H1 (cell line): ENCODE measurements at places on chromosomes 16 and 17.

DNA sequence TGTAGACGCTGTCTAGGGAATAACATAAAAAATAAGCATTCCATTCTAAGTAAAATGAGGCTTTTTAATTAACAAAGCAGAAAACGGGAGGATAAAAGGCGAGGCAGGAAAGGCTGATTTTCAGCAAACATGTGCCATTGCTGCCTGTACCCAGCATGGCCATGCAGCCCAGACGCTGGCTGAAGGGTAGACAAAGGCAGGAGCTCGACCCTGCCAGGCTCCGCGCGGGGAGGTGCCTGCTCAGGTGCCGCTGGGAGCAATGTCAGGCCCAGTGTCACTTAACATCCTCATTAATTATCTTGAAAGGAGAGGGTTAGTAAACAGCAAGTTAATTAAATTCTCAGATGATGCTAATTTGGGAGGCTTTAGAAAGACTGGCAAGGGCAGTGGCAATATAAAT is 136.0 kb downstream of the ZFHX3 start:
- DNase-seq, result no peak

DNA sequence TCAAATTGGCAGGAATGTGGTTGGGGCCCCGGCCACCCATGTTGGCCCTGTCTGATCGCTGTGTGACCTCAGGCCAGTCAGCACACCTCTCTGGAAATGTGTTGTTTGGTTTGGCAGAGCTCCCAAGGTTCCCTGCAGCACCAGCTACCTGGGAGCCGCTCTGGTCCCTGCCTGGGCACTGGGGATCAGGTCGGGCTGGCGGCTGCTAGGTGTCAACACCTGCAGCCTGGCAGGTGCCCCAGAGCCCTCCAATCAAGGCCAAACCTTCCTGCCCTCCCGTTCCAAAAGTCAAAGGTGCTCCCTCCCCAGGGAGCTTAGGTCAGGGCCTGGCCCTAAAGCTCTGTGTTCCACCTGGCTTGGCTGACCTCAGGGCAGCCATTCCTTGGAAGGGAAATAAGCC is 55.9 kb downstream of the ZDHHC7 start:
- no peak for DNase-seq

DNA sequence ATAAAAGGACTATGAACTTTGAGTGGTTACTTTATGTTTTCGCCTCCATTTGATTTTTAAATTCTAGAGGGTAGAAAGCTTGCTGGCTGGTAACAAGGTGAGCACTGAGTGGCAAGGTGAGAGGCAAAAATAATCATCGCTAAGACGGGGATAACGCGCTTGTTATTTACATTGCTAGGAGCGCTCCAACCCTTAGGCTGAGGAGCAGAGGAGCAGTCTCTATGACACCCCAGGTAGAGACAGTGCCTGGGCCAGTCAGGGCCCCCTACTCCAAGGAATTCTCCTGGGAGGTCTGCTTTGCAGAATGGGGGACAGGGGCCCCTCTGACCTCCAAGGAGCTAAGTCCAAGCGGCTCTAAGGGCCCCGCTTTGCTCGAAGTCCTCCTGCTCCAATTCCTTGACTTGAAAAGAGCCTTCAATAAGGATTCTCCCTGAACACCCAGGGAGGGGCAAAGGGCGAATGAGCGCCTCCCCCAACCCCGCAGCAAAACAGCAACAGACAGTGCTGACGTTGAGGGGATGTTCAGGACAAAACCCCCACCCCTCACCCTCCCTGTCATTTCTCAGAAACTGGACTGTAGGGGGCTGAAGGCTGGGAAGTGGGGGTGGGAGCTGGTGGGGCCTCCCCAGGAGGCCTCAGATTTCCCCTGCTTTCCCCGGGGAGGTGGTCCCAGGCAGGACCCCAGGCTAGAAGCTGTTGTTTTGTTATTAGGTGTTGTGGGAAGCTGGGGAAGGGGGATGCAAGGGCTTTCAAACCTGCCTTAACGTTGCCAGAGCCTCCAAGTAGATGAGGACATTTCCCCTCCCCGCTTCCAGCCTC is 10.2 kb upstream of the FOXF1 start:
- no peak for DNase-seq

DNA sequence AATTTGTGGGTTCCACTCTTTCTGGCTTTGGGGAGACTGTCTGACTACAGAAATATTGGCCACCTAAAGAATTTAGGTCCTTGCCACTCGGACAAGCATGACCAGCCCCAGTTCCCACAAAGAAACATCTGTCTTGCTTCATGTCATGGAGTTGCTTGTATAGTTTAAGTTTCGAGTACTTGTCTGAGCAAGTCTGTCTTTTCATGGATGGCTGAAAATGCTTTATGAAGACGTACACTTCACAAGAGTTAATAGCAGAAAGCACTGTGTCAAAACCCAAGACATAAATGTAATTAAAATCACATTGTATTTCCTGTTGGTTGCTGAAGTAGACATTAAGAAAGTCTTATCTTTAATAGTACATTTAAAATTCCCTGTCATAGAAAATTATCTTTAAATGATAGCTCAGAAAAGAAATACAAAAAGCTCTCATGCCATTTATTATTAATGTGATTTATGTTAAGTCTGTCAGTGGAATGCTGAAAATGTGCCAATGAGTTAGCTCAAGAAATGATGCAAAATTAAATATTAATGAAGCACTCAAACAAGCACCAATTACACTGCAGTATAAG is 29.8 kb upstream of the XYLT2 start:
- no peak for DNase-seq

GRCh38 chr17:58913552-58913951 is 157.9 kb downstream of the PPM1E start:
- no peak for DNase-seq

- no peak for DNase-seq
These were observed 19.5 kb upstream of the CORO6 start for GRCh38 chr17:29642171-29642611.

- no peak for DNase-seq
These were observed 25.0 kb downstream of the MAP3K3 start for GRCh38 chr17:63647065-63647725.

- DNase-seq, result no peak
These were observed 245.9 kb downstream of the CPPED1 start for GRCh38 chr16:12557786-12558185.

DNA sequence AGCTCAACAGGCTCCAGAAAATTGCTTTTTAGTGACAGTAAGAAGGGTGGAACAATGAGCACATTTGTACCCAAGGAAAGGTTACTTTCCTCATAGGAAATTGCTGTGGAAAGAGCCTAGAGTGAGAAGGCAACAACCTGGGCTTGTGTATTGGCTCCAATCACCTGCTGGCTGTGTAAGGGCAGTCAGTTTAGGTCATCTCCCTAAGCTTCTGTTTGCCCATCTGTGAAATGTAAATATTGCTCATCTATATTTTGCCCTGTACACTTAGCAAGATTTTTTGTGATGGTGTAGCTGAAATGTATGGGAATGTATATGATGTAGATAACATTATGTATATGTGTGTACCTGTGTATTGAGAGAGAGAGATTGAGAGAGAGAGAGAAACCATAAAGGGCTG is 225.2 kb upstream of the MPHOSPH6 start:
- DNase-seq, result no peak

GRCh38 chr17:38739305-38739704 is 8.8 kb downstream of the PCGF2 start:
- no peak for DNase-seq

DNA sequence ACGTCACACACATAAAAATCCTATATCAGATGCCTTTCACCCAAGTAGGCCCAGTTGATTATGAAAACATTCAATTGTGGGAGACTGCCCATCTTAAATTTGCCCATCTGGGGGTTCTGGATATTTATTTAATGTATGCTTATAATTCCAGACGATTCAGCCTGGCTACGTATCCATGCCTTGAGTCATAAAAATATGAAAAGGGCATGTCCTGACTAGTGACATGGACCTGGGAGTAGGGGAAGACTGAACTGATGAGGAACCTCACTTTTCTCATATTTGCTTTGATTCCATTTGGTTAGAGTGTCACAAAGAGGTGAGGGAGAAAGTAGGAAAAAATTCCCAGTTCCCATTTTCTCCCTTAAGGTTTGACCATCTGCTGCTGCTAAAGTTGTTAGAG is 122.5 kb upstream of the GNAO1 start:
- DNase-seq, result no peak

DNA sequence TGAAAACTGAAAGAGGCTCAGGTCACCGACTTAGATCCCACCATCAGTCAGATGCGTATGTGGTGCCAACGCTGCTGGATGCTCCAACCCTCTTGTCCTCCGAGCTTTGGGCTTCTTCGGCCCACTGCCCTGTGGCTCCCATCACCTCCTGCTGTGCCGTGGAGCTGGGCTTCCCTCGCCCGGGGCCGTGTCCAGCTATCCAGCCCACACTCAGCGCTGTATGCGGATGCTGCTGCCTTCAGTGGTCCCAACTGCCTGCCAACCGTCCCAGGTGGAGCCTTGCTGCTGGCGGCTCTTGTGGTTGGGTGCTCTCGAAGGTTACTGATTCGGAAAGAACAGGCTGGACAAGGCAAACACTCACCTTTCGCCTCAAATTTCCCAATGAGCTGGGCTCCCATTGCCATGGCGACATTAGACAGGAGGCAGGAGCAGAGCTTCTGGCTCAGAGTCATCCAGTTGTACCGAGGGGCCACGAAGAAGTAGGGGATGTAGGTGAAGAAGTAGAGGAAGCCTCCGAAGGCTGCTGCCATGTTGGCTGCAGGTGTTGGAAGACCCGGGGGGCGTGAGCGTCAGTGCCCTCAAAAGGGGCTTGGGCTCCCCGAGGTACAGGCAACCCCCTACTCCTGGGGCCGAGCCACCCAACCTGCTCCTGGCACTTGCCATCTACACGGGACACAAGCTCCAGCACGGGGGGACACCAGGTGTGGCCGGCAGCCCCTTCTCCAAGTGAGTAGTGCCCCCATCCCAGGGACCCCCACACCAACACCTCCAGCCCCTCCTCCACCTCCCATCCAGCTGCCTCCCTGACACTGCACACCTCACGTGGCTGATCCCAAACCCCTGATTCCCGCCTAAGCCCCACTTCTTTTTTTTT is 32.2 kb downstream of the ABCA3 start:
- no peak for DNase-seq

DNA sequence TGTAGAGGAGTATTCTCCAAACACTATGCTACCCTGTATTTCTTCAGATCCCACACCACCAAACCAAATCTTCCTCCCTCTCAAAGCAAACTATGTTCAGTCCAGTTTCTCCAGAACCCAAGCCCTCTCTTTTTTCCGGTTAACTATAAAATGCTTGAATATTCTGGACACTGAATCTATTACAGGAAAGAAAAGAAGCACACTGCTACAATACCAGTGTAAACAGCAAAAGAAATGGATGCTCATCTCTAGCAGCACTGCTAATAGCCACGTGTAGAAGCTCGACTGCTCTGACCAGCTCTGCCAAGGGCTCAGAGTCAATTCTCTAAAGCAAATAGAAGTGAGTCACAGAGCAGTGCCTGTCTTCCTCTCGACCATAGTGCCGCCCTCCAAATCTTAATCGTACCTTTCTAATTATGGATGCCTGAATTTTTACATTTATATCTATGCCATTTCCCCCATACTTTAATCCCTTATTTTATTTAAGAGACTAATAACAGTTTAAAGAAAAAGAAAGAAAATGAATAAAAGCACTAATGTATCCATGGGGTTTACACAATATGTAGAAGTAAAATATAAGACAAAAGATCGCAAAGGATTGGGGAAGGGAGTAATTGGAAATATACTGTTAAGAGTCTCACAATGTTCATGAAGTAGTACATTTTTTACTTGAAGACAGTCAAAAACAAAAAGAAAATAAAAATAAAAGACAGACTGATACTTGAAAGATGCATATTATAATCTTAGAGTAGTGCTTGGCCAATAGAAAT is 154.5 kb downstream of the PARN start:
- DNase-seq, result no peak

DNA sequence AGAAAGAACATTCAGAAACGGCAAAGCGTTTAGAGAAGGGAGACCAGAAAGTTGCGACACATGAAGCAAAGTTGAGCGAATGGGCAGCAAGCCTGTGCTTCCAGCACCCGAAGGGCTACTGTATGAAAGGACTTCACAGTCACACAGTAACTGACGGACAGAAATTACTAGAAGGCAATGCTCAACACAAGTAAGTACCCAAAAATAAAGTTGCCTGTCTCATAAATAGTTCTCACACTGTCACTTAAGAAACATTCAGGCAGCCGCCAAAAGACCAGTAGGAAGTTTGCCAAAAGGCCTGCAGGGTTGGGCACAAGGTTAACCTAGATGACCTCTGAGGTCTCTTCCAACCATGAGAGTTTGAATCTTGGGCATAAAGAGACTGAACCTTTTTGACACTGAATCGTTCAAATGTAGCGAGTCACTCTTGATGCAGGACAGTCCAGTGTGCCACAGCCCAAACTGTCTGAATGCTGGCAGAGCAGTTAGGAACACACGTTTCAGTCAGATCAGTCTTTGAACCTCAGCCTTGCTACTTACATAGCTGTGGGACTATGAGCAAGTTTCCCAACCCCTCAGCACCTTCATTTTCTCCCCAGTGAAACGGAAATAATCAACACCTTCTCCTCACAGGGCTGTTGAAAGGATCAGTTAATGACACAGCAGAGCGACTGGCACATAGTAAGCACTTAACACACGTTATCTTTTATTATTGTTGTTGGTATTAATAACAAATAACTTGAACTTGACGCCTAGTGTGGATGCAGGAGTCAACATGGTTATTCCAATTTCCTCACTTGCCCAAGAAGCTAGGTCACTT is 10.4 kb downstream of the NCBP3 start:
- DNase-seq, result no peak

DNA sequence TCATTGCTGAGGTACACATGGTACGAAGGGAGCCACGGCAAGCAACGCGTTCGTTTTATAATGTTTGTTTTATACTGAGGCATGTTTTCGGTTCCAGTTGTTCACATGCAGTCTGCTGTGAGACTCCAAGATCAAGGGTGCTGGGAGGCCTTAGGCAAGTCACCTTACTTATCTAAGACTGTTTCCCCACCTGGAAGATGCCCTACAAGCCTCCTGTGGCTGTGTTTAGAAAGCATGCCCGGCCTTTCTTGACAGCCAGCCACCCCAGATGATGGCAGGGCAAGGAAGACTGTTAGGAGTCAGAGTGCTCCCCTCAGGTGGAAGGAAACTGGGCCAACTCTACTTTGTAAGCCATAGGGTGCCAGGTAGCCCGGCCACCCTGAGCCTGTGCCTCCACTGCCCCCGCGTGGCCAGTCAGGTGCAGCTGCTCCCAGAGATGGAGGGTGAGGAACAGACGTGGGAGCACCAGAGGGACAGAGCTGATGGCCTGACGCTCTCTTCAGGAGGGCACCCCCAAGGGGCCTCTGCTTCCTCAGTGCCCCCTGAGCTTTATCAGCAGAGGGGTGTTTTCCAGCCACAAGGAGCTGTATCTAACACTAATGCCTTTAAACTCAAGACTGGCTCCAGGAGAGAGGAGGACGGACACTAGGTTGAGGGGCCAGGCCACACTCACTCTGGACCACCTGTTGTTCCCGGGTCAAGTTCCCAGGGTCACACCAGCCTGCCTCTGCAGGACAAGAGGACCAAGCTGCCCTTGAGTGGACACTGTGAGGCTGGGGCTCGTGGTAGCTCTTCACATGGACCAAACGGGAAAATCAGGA is 5.4 kb downstream of the NAT9 start:
- DNase-seq, result peak; percentile 82

GRCh38 chr17:27518545-27519521 is 62.6 kb downstream of the KSR1 start:
- DNase-seq, result no peak
